NCI-H460 (cell line): ENCODE measurements at places on chromosomes 2 and 18.

GRCh38 chr18:65365245-65365980 lies 385.4 kb upstream of the CDH7 start:
- no peak for DNase-seq

DNA sequence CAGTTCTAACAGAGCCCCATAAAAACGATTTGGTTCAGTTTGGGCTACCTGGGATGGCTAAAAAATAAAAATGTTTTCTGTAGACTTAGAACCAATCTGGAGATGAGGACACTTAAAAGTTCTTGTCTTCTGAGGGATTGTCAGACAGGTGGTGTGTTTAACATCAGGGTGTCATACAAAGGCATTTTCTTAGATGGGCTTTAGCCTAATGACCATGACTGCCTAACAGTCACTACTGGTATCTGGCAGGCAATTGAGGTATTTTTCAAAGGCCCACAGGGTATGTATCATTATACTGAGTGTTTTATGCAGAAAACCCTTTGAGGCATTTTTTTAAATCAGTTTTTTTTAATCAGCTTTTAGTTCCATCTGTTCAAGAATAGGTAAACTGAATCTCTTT lies 341.4 kb downstream of the PARD3B start:
- DNase-seq: no peak

DNA sequence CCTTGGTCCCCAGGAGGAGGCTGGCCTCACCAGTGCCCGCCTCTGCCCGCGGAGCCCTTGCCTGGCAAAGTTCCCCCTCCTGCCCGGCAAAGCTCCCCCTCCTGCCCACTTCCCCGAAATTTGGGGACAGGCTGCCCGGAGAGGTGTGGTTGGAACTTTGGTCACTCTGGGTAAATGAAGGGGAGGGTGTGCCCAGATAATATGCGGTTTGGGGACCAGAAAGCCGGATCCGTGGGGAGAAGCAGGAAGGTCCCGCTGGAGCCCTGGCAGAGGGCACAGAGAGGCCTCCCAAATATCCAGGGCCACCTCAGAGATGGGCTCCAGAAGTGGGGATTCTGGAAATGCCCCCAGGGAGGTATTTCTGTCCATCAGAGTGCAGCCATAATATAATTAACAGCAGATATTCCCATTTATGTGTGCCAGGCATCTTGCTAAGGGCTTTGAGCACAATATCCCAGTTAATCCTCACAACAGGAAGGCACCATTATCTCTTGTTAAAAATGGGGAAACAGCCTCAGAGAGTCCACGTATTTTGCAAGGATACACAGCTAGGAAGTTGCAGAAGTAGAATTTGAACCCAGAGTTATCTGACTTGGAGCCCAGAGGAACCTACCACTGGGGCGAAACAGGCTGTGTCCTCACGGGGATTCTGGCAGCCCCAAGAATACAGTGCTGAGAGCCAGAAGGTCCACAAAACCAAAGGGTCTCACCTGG lies 914 bp downstream of the STEAP3 start:
- DNase-seq: no peak

DNA sequence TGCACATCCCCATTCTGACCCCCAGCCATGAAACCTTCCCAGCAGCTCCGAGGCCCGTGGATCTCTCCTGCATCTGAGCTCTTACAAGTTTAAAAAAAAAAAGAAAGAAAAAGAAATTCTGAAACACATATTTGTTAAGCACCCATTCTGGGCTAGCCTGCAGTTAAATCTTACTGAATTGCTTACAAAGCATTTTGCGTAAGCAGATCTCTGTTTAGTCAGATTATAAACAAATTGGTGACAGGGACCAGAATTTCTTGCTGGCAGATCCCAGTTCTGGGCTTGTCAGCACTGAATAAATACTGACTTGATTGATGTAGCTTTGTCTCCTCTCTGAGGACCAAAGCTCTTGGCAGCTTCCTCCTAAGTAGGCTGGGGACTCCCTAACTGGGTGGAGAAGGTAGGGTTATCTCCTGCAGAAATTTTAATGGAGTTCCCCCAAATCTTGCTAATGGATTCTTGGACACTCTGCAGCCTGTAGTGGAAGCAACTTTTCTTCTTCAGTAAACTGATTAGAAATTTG lies 160.9 kb downstream of the MIB1 start:
- DNase-seq: no peak

DNA sequence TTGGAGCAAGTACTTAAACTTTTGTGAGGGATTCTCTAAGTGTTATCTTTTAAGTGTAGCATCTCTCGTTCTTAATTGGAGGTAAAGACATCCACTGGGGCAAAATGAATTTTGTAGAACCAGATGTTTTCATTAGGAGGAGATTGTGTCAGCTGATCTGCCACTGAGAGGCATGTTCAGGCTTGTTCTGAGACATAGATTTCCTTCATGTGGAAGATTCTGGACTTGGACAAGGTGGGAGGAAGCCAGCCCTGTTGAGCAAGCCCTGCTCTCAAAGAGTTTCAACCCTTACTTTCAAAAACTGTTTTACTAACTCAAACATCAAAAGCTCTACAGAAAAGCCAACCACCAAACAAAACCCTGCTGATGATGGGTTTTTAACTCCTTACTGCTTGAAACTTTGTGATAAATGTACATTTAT lies 6.5 kb downstream of the MAP4K4 start:
- no peak for DNase-seq

- no peak for DNase-seq
These were observed 206.3 kb downstream of the SEPTIN10 start for GRCh38 chr2:109407276-109408042.

DNA sequence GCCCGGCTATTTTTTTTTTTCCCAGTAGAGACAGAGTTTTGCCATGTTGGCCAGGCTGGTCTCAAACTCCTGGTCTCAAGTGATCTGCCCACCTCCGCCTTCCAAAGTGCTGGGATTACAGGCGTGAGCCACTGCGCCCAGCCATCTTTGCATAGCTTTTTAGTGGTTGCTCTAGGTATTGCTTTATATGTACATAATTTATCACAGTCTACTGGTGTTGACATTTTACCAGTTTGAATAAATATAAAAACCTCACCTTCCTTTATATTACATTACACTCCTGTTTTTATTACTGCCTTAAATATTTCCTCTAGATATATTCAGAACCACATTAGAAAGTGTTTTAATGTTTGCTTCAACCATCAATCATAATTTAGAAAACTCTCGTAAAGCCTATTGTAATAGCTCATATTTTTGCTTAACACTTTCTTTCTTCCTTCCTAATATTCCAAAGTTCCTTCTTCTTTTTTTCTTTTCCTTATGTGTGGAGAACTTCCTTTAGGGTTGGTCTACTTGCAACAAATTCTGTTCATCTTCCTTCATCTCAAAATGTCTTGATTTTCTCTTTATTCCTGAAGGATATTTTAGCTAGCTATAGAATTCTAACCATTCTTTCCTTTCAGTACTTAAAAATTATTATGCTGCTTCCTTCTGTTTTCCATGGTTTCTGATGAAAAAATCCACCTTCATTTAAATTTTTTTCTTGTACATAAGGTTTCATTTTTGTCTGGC lies 82.2 kb upstream of the DAPL1 start:
- no peak for DNase-seq

- DNase-seq: peak; percentile 20
These were observed 245.0 kb upstream of the FN1 start for GRCh38 chr2:215680605-215681598.

DNA sequence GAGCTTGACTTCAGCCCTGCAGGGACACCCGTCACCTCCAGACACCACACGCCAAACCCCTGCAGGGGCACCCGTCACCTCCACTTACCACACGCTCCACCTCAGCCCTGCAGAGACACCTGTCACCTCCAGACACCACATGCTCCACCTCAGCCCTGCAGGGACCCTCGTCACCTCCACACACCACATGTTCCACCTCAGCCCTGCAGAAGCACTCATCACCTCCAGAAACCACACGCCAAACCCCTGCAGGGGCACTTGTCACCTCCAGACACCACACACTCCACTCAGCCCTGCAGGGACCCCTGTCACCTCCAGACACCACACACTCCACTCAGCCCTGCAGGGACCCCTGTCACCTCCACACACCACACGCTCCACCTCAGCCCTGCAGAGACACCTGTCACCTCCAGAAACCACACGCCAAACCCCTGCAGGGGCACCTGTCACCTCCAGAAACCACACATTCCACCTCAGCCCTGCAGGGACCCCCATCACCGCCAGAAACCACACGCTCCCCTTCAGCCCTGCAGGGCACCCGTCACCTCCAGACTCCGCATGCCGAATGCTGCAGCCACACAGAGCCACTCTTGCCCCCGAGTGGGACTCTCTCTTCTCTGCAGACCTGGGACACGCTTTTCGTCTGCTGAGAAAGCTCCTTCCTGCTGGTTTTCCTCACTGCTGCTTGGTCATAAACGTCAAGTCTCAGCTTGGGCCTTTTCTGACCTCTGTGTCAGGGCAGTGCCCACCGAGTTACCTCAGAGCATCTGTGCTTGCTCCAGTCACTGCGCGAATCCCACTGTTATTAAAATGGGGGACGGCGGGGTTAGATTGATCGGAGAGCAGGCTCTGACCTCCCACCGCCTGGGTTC lies 77.5 kb upstream of the SALL3 start:
- no peak for DNase-seq

DNA sequence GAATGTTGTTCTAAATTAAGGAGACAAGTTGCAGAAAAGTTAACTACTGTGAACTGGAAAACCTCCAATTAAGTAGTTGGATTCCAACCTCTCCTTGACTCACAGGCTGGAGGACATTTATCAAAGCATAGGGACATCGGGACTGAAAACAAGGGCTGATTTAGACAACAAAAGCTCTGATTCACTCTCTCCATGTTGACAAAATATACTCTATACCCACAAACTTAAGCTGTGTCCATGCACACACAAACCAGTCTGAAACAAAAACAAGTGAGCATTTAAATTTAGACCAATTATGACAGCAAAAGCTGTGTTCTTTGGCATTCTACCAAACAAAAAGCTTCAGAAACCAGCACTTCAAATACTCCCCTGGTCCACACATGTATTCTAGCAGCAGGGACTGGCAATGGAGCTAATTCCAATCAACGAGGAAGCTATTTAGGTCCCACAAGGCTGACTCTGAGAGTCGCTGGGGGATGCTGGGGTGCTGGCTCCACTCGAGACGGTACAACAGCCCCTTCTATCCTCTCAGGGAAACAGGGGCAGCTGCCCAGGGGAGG lies 71.4 kb downstream of the NXPH2 start:
- no peak for DNase-seq
